ENCODE measurements at places on chromosomes 2 and 18. TPM values are rescaled to one million over a fixed set of nuclear protein-coding genes. Genes with fewer than 3 reads are reported as not detected.

- DNase-seq, result no peak
These were observed 960.2 kb downstream of the CNTNAP5 start for GRCh38 chr2:124985270-124985669.

- no peak for DNase-seq
These were observed 724.2 kb upstream of the REG3G start for GRCh38 chr2:78301166-78301789.

DNA sequence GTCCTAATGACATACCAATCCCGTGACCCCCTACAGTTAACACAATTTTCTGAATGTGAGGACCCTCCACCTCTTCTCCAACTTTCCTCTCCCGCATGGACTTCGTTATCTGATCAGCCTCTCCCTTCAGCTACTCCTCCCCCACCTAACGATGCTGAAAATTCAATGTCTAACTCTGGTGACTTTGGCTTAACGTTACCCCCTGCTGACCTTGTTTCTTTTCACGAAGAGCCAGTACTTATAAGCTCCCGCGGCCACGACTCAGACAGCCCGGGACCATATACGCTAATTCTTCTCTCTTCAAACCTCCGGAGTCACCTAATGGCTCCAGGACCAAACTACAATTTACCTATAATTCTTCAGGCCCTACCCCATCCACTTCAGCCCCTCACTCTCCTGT lies 29.2 kb downstream of the VPS54 start:
- no peak for DNase-seq

Gene TMEM163
- total RNA-seq, result 0.43 TPM

Gene WNT6
- not detected for total RNA-seq

All from A172 (cell line).